ENCODE measurements at places on chromosomes 7 and 10. TPM values are rescaled to one million over a fixed set of nuclear protein-coding genes. Genes with fewer than 3 reads are reported as not detected.

- no peak for DNase-seq
Measured at GRCh38 chr10:25130906-25131305, 43.9 kb upstream of the GPR158 start.

GRCh38 chr10:114931072-114931679 is 6.8 kb upstream of the TRUB1 start:
- no peak for DNase-seq

GRCh38 chr10:109899356-109900331 is 23.7 kb downstream of the XPNPEP1 start:
- no peak for DNase-seq

DNA sequence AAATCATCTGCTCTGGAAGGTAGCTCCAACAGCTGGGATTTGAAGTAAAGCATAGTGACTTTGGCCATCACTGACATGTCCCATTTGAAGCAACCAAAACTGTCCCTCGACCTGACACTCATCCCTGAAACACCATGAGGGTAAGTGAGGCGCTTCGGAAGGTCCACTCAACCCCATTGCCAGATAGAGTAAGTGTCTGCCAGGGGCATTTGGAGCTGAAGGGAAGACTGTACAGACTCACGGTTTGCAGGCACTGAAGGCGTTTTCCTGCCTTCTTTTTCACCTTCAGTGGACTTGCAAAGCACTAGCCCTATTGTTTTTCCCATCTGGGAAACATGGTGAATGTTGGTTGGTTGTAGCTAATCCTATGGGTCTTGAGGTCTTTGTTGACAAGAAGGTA is 57.6 kb downstream of the IKZF1 start:
- no peak for DNase-seq

- DNase-seq, result no peak
Measured at GRCh38 chr7:120996988-120997345, 8.5 kb downstream of the CPED1 start.

DNA sequence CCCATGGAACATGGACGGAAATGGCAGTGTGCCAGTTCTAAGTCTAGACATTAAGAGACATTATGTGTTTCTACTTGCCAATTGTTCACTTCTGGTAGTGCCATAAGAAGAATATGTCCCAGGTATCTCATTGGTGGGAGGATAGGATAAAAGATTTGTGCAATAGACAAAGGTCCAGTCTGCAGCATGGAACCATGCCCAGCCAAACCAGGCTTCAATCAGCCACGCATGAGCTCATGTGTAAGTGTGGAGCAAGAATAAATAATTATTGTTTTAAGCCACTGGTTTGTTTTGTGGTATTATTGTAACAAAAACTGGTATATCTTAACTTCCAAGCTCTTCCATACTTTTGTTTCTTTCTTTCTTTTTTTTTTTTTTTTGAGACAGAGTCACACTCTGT is 153.6 kb upstream of the CTTNBP2 start:
- DNase-seq, result no peak

The ZFYVE27 gene
- total RNA-seq, result 20.9 TPM

The FHIP2A gene
- total RNA-seq, result 24.8 TPM

The PTPRZ1 gene
- total RNA-seq, result 0.22 TPM

GRCh38 chr7:44891372-44891771 is 6.0 kb upstream of the PURB start:
- no peak for DNase-seq

GRCh38 chr10:108069096-108069495 is 904.6 kb upstream of the SORCS1 start:
- DNase-seq, result no peak

The ZNF282 gene
- total RNA-seq, result 17.4 TPM

The TMEM196 gene
- total RNA-seq, result not detected

DNA sequence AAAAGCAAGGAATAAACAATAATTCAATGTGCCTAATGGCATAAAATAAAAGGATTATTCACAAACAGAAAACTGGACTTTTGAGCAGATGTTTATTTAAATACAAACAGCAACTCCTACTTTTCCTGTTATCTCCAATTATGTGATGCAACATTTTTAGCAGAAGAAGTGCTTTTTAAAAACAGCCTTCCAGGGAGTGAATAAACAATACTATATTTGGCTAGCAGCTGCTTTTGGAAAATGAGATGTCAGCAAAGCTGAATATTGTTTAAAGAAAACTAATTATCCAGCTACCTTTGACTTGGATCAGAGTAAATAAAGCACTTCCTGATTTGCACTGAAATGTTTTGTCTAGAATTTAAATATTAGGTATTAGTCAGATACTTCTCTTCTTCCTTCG is 23.2 kb downstream of the CDK1 start:
- DNase-seq, result no peak

The PRPS1L1 gene
- not detected for total RNA-seq

DNA sequence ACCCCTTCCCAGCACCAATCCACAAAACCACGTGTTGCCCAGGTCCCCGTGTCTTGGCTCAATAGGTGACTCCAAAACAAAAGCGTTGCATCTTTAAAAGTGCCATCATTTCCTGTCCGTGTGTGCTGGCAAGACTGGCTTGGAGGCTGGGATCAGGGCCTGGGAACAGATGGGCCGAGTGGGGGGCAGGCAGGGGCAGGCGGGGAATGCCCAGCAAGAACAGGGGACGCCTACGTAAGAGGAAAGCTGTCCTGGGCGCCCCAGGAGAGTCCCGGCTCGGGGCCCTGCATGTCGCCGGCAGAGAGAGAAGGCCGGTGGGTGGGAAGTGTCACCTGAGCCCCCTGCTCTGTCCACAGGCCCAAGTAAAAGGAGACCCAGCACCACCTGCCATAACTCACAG is 86.5 kb downstream of the PAXIP1 start:
- no peak for DNase-seq

- DNase-seq, result no peak
Measured at GRCh38 chr7:48635796-48636195, 288.6 kb upstream of the CDC14C start.

GRCh38 chr7:88737632-88738031 is 21.9 kb upstream of the ZNF804B start:
- no peak for DNase-seq

The ZMIZ2 gene
- total RNA-seq, result 6.8 TPM

- peak; percentile 71 for DNase-seq
Measured at GRCh38 chr10:14658331-14659127, 116.2 kb downstream of the FAM107B start.

- no peak for DNase-seq
Measured at GRCh38 chr7:156611014-156612010, 29.3 kb upstream of the RNF32 start.

DNA sequence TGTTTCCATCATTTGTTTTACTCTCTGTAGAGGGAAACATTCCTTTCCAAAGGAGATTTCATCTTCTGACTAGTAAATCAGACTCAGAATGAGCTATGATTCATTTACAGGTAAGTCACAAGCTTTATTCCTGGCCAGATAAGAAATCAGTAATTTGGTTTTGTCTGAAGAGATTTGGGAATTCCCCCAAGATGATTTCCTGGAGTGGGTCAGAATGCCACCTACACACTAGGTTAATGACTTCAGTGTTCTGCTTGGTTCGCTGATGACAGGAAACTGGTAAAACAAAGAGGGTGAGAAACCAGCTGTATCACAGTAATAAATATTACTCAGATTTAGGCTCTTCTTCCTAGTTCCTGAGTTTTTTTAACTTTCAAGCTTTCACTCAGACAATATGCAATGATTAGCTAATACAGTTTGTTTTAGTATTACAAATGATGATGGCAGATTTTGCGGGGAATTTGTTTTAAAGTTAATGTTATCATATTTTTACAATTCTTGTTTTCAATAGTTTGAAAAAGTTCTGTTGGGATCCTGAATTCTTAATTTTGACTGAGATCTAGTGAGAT is 8.3 kb upstream of the ASZ1 start:
- DNase-seq, result no peak

The RNF32 gene
- total RNA-seq, result 0.18 TPM

GRCh38 chr10:130212746-130213145 is 76.6 kb downstream of the GLRX3 start:
- DNase-seq, result no peak

- no peak for DNase-seq
Measured at GRCh38 chr10:113970641-113971040, 73.0 kb upstream of the ADRB1 start.

DNA sequence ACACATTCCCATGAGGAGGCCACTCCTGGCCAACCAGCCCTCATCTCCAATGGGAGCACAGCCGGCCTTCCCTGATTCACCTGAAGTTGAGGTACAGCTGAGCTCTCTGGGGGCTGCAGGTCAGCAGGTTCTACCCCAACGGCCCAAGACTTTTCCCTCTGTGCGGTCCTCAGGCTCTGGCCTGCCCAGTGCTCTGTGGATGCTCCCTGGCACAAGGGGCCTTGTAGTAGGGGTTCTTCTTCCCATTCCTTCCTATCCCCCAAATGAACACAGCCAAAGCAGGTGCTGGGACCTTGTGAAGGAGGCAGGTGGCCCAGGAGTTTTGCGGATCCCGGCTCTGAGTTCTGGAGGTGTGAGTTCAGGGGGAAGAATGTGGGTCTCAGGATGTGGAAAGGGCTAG is 72.2 kb downstream of the PLXNA4 start:
- DNase-seq, result no peak

- DNase-seq, result no peak
Measured at GRCh38 chr10:82282782-82283456, 407.9 kb downstream of the NRG3 start.

DNA sequence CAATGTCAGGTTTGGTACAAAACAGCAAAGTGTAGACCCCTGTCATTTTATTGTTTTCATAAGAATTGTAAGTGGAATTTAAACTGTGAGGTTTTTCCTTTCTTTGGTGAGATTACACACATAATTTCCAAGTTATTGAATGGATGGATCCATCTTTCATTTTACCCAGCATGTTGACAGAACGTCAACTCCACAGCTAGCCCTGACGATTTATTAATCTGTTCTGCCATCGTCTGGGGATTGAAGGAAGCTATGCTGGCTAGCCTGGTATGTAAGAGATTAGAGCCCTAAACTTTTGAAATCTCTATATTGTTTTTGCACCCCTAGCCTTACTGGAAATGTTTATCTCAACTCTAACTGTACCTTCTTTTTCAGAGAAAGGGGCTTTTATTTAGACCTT is 8.6 kb downstream of the WNT16 start:
- peak; percentile 27 for DNase-seq

The TAC1 gene
- not detected for total RNA-seq

DNA sequence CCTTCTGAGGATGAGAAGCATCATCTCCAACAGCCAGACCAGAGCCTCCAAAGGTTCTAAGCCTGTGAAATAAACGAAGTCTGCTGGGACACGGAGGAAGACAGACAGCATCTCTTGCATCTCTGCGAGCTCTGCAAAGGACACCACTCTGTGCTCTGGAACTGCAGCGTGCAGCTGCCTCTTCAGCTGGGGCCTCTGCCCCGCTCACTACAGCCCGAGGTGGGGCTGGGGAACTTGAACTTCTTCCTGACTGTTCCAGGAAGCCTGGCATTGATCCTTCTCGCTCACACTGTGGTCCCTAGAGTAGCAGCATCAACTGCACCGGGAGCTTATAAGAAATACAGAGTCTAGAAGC is 163.3 kb downstream of the USP6NL start:
- DNase-seq, result no peak

DNA sequence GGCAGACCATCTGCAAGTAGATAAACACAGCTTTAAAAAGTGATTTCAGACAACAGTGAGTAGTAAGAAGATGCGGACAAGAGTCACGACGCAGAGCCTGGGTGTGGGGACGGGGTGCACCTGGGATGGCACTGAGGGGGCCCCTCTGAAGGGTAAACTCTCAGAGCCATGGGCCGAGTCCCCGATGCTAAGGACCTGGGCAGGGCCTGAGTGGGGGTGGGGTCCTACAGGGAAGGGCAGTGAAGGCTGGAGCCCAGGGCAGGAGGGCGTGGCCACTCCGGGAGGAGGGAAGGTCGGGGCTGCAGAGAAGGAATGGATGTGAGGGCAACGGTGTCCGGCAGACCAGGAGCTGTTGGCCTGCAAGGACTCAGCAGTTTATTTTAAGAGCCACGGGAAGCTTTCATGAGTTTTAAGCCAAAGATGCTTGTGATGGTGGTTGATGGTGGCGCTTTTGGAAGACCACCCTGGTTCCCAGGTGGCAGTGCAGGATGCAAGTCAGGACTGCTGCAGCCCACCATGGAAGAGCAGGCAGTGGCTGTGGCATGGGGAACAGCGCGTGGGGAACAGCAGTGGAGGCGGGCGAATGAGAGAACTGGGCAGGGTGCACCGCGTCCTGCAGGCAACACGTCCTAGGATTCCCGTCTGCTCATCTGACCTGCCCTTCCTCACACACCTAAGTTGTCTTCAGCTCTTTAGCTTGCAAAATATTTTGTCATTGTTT is 296.8 kb downstream of the DNAJB6 start:
- DNase-seq, result no peak

The IFIT1B gene
- not detected for total RNA-seq

GRCh38 chr7:353746-354325 is 63.9 kb downstream of the FOXL3 start:
- no peak for DNase-seq

- DNase-seq, result no peak
Measured at GRCh38 chr10:59960751-59961150, 54.4 kb upstream of the CCDC6 start.

The PPP1R3C gene
- total RNA-seq, result 7.8 TPM

DNA sequence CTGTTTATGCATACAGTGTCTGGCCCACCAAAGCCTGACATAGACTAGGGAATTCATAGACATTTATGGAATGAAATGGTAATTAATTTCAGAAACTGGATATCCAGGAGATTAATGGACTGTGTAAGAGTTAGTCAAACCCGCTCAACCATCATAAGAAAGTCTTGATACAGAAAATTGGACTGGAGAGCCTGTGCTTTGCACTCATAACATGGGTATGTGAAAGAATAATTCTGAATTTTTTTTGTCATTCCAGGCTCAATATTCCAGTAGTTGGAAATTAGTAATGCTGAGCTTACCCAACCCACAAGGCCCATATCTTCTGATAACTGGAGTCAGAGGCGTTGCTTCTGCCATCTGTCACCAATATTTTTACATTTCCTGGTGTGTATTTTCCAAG is 799.7 kb upstream of the IGFBP3 start:
- no peak for DNase-seq

- DNase-seq, result no peak
Measured at GRCh38 chr10:48520184-48520506, 84.7 kb downstream of the ARHGAP22 start.

DNA sequence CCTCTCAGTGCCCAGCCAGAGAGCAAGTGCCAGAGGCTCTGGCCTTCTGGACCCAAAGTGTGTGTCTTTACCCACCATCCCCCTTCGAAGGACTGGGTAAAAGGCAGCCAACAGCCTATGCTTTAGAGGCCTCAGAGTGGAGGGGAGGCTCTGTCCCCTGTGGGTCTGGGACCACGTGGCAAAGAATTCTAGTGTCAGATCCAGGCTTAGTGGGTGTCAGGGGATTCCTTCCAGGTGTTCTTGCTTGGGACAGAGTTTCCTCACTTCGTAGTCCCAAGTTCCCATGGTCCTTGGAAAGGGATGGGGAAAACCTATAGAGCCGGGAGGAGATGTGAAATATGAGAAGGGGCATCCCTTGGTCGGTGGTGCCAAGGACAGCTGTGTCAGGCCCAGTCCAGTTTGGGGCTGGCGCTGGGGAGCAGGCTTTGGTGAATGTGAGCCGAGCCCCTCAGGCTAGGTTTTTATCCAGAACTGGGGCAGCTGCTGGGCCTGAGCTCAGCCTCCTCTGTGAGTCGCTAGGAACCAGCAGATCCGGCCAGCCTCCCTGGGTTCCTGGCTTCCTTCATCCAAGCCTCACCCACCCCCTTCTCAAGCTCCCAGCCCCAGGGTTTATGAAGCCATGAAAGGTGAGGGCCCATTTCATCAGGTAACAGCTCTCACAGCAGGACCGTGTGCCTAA is 71.2 kb downstream of the C10orf105 start:
- no peak for DNase-seq

Measured in SJSA1 (cell line).